ENCODE measurements at places on chromosomes 12 and 14.

GRCh38 chr14:69879175-69880043 is at the start of gene SMOC1:
TSS of gene SMOC1 (plus strand) at chr14:69879416. CDS start at chr14:69879679, 263 bp downstream.
- peaks cover 34% of the 10 kb centered on the region for H3K27me3 ChIP-seq
- DNase-seq, result peak; percentile 78
- peak within 1 kb of the TSS; percentile 36 for H3K27ac ChIP-seq
- H3K4me3 ChIP-seq, result peak within 1 kb of the TSS; percentile 79
- peaks cover 15% of the 10 kb centered on the region for H3K4me1 ChIP-seq

DNA sequence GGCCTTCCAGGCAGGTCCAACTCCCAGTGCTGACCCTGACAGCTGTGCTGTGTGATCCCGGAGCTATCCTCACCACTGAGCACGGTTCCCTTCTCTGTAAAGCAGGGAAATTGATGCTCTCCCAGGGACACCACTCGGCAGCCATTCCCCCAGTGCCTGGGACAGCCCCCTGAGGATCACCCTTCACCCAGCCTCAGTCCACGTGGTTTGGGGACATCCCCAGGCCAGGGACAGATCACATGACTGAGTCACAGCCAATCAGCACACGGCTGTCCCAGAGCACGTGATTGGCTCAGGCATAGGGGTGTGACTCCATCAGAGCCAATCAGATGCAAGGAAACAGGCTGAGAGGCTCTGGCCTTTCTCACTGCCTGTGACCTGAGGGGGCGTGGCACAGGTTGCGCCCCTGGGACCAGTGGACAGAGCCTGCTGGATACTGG is 68.8 kb upstream of the SFSWAP start:
- H3K27me3 ChIP-seq, result peaks cover 14% of the 10 kb centered on the region
- no peak overlapping the region for H3K4me3 ChIP-seq
- no peak overlapping the region for H3K27ac ChIP-seq
- no peak for DNase-seq

DNA sequence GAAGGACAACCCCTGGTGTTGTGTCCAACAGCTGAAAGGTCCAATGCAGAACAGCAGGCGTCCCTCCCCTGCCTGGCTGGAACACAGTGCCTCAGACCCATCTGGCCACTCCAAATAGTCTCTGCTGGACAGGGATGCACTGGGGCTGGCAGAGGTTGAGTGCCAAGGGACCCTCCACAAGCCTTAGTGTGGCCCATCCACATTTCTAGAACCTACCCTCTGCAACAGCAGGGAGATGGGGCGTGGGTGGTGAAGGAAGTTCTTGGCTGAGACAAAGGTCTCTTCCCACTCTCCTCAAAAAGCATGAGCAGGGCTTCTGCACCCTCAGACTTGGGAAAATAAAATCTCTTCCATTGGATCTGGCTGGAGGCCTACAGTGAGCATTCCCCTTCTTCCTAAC is 36.5 kb downstream of the LTBP2 start:
- peaks cover 6% of the 10 kb centered on the region for H3K27me3 ChIP-seq
- H3K4me3 ChIP-seq, result no peak overlapping the region
- DNase-seq, result no peak
- H3K36me3 ChIP-seq, result no peaks in the 10 kb centered on the region
- H3K4me1 ChIP-seq, result peaks cover 9% of the 10 kb centered on the region
- no peak overlapping the region for H3K27ac ChIP-seq

DNA sequence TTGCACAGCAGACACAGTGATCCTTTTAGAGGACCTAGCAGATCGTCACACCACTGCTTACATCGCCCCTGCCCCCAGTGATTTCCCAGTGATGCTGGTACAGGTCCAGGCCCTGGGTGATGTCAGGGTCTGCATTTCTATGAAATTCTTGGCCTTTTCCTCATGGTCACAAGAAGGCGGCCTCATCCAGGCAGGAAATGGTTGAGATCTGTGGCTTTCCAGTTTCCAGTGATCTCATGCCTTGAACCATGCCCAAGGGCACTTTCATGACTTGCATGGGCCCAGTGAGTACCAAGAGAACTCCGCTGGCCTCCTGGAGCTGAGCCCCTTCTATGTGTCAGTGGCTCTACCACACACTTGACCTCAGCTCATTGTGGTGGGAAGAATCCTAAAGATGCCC is 41.9 kb upstream of the BDKRB2 start:
- no peaks in the 10 kb centered on the region for H3K4me1 ChIP-seq
- no peaks in the 10 kb centered on the region for H3K36me3 ChIP-seq
- H3K4me3 ChIP-seq, result no peak overlapping the region
- peaks cover 3% of the 10 kb centered on the region for H3K27me3 ChIP-seq
- no peak for DNase-seq
- no peak overlapping the region for H3K27ac ChIP-seq

DNA sequence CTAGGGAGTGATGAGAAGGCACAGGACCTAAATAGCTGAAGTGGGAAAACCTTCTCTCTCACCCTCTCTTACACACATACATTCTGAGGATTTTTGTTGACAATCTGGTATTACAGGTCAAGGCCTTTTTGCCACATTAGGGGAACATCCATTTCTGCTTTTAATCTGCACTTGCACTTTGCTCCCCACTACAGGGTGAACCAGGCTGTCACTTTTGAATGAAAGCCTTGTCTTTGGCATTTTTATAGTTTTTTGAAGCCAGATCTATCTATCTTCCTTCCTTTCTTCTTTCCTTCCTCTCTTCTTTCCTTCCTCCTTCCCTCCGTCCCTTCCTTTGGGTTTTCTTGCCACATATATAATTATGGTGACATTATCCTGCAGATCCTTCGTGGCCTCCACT is 165.9 kb upstream of the OTX2 start:
- DNase-seq, result no peak
- no peak overlapping the region for H3K27ac ChIP-seq
- no peaks in the 10 kb centered on the region for H3K36me3 ChIP-seq
- peaks cover 10% of the 10 kb centered on the region for H3K27me3 ChIP-seq

DNA sequence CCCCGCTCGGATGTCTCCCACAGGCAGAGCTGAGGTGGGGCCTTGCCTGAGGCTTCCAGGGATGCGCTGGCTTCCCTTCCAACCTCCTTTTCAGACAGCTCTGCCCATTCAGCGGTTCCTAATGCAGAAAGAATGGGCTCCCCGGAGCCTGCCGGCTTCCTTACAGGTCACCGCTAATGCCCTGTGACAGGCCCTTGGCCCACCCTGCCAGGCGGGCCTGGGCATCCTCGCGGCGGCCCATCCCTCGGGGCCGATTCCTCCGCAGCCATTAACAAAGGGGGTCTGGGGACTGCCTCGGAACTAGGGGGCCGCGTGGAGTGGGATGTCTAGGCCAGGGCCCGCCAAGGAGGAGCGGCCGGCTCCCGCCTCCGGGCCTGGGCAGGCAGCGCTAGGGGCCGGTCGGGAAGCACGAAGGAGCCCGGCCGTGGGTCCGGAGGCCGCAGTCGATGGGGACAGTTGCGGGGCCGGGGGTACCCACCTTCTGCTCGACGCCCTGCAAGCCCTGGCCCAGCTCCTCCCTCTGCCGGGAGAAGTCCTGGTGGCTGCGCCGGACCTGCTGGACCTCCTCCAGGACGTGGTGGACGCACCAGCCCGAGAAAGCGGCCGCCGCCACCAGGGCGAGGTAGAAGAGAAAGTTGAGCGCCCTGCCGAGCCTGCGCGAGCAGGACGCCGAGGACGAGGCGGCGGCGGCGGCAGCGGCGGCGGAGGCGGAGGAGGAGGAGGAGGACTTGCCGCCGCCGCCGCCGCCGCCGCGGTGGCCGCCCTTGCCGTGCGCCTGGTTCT is 738 bp downstream of the CKAP4 start:
- H3K36me3 ChIP-seq, result peaks cover 8% of the 10 kb centered on the region
- peak; percentile 51 for DNase-seq
- peak overlapping the region; percentile 82 for H3K27ac ChIP-seq
- peaks cover 5% of the 10 kb centered on the region for H3K27me3 ChIP-seq
- H3K4me3 ChIP-seq, result peak overlapping the region; percentile 81

DNA sequence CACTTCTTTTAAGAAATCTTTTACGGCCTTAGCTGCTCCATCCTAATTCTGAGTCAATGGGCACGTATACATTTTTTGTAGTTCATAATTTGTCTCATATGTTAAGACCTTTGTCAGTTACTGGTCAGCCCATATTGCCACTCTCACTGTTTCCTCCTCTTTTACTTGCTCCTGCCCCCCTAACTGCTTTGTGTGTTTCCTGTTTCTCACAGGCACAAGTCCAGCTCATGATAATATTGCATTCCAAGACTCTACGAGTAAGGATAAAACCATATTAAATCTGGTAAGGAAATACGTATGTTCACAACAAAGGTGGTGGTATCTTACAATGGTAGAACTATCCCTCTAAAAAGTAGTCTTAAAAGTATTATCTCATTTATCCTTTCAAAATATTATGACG is 111.7 kb downstream of the DNAI7 start:
- H3K36me3 ChIP-seq, result no peaks in the 10 kb centered on the region
- DNase-seq, result no peak

- peaks cover under 1% of the 10 kb centered on the region for H3K4me1 ChIP-seq
- no peak for DNase-seq
- no peak overlapping the region for H3K4me3 ChIP-seq
These were observed 70.8 kb upstream of the TMCC3 start for GRCh38 chr12:94721173-94721572.

DNA sequence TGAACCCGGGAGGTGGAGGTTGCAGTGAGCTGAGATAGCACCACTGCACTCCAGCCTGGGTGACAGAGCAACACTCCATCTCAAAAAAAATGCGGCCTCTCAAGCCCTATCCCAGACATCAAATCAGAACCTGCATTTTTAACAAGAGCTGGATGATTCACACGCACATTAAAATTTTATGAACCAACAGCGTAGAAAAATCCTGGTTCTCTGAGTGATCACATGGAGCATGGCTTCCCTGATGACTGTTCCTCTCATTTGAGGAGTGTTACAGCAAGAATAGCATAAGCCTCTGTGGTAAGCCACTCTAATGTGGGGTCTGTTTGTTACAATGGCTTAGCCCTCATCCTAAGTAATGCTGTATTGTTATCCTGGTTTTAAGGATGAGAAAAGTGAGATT is 163.6 kb downstream of the BRMS1L start:
- no peak for DNase-seq
- H3K36me3 ChIP-seq, result no peaks in the 10 kb centered on the region
- no peak overlapping the region for H3K4me3 ChIP-seq

- H3K27ac ChIP-seq, result no peak overlapping the region
- no peak for DNase-seq
- no peak overlapping the region for H3K4me3 ChIP-seq
- peaks cover 1% of the 10 kb centered on the region for H3K4me1 ChIP-seq
- no peaks in the 10 kb centered on the region for H3K36me3 ChIP-seq
These were observed 95.5 kb upstream of the FAR2 start for GRCh38 chr12:29053567-29053966.

GRCh38 chr12:15688202-15688736 is 100.9 kb downstream of the EPS8 start:
- H3K36me3 ChIP-seq, result no peaks in the 10 kb centered on the region
- H3K27me3 ChIP-seq, result no peaks in the 10 kb centered on the region
- H3K4me3 ChIP-seq, result no peak overlapping the region
